ENCODE measurements at places on chromosomes 2 and 18.

GRCh38 chr2:67232936-67233335, 164.2 kb upstream of the ETAA1 start:
- no peak for DNase-seq

- DNase-seq, result no peak
These were observed 204.9 kb downstream of the PTGR3 start for GRCh38 chr18:75003764-75004690.

DNA sequence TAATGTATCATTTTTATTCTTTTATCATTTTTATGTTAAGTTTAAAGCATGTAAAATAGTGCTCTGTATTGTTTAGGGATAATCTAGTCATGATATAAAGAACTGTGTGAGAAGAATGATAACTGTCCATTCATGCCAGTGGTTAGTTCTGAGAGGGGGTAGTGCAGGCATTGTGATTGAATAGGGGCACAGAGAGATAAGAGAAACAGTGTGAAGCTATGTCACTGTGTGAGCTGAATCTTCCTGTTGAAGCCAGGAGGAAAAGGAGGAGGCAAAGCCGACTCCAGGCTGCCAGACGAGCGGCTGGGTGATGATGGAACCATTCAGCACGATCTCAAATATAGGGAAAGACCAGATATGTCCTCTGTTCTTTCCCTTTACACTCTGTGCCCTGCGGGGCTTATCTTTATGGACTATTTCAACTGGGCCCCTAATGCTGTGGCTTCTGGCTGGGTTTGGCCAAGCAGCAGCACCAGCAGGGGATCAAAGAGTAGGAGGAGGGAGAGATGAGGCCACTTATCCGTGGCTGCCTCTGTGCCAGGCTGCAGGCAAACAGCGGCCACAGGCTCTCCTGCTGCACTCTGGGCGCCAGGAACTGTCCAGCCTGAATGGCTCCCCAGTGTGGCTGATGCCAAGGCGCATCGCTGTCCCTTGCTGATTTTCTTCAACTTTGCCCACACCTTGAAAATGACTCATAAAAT, 128.0 kb downstream of the SPP2 start:
- DNase-seq, result no peak

- DNase-seq, result no peak
These were observed 129.9 kb downstream of the CACNB4 start for GRCh38 chr2:151968770-151969470.

DNA sequence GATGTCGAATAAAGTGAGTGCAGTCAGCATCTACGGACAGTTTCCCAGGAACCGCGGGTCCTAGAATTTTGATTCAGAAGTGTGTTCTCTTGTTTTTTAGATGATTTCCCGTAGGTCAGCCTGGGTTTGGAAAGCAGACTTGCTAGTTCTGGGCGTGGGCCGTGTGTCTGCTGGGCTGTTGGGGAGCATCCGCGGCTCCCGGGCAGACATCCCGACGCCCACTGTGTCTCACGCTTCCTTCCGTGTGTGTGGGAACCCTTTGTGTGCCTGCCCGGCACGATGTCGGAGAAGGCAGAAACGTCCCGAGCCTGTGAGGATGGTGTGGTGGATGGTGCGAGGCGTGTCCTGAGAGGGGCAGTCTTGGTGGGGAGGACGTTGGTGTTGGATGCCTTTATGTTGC, 18.4 kb downstream of the CTDP1 start:
- no peak for DNase-seq

DNA sequence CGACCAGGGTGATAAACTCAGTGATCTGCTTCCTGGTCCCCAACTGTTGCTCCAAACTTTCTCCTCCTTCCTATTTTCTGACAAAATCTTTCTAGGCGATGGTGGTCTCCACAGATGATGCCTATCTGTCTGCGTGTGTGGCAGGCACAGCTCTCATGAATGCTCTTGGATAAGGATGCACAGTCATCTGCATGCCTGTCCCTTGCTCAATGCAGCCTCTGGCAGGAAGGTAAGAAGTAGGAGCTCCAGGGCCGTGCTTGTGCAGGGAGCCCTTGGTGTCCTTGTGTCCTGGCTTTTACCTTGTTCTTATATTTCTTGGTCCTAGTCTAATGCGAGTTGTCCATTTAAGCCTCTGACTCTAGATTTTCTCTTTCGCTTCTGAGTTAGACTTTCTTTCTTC, 57.5 kb downstream of the INSIG2 start:
- no peak for DNase-seq

All from renal cortical epithelial cell (primary cell).